ENCODE measurements at places on chromosomes 11 and 22.
A peak's percentile ranks its signal among the peaks of the same experiment; 100 is the strongest.

GRCh38 chr22:49753961-49754695 lies 73.5 kb downstream of the BRD1 start:
- DNase-seq, result no peak

DNA sequence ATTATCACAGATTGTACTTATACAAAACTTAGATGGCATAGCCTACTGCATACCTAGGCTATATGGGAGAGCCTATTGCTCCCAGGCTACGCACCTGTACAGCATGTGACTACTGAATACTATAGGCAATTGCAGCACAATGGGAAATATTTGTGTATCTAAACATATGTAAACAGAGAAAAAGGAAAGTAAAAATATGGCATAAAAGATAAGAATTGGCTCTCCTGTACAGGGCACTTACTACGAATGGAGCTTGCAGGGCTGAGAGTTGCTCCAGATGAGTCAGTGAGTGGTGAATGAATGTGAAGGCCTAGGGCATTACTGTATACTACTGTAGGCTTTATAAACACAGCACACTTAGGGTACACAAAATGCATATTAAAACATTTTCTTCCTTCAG lies 13.2 kb downstream of the APOL6 start:
- DNase-seq, result no peak

- no peak for DNase-seq
These were observed 44.6 kb downstream of the PRCP start for GRCh38 chr11:82855616-82856015.

- no peak for DNase-seq
These were observed 88.1 kb downstream of the RELT start for GRCh38 chr11:73464347-73464746.

DNA sequence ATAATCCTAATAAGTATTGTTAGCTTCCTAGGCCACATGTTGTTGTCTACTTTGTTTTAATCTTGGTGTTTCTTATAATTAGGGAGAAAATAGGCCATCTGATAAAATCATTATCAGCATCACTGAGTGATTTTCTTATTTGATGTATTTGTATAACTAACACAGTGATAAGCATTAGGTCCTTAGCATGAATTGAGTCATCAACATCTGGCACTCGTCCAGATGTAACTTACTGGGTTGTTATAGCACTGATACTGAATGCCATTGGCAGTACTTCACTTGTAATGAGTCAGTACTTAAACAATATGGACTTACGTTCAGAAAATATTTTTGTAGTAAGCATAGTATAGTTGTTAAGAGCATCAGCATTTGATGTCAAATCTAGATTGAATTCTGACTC lies 16.2 kb downstream of the API5 start:
- DNase-seq, result no peak

DNA sequence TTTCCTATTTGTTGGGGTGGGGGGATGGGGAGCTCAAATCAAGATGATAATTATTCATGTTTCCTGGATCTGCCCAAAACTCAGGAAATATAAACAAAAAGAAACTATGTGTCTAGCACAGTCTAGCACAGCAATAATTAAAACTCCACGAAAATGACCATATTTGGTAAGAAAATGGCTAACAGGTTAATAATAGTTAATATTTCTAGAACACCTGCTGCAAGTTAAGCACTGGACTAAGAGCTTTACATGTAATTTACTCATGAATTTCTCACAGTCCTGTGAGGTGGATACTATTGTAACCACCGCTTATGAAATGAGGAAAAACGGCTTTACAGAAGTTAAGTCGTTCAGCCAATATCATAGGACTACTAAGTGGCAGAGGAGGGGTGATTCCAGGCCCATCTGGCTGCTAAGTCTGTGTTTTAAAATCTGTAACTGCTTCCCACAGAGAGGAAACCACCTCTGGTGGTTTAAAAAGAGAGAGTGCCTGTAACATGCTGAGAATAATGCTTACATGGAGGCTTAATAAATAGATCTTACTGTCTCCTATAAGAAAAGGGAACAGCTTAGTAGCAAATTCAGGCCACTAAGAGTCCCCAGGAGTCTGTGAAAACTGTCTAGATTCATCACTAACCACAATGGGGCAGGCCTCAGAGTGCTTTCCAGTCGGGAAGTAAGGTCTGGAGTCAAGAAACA lies 11.0 kb upstream of the AMOTL1 start:
- DNase-seq, result no peak

DNA sequence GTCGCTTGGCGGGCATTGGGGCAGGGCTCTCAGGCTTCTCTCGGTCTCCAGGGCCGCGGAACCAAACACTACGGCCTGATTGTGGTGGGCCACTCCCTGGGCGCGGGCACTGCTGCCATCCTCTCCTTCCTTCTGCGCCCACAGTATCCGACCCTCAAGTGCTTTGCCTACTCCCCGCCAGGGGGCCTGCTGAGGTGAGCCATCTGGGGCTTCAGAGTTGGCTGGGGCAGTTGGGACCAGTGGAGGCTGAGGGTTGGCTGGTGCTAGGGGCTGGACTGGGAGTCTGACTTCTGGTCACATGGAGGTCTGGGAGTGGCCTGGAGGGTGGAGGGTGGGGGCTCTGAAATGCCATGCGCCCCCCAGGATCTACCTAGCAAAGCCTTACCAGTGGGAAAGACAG lies 15.3 kb upstream of the MYRF start:
- no peak for DNase-seq

- DNase-seq, result no peak
These were observed 13.5 kb upstream of the ZC3H12C start for GRCh38 chr11:110079726-110080125.

GRCh38 chr11:107962181-107962580 lies 33.9 kb downstream of the RAB39A start:
- DNase-seq, result no peak

DNA sequence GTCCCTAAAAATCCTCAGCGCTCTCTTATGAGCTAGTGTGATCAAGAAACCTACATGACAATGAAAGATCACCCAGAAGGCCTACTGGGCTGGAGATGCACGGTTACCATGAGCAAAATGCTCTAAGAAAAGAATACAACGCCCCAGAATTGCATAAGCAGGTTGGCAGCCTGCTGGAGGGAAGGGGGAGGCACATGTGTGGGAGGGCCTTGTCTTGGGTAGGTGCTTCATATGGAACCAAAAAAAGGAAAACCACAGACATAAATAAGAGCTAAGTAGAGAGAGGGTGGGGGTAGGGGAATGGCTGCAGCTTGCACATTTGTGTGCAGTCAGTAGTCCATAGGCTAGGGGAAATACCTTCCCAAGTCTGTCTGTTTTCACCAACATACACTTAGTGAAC lies 2.8 kb downstream of the SIAE start:
- peak; percentile 74 for DNase-seq

- DNase-seq, result no peak
These were observed 1.8 kb upstream of the MCAT start for GRCh38 chr22:43144949-43145348.

- DNase-seq, result no peak
These were observed 31.5 kb upstream of the PLET1 start for GRCh38 chr11:112292188-112292587.

- DNase-seq, result peak; percentile 62
These were observed 11.6 kb upstream of the PDE2A start for GRCh38 chr11:72685560-72686480.

- no peak for DNase-seq
These were observed 23.0 kb upstream of the KCNJ11 start for GRCh38 chr11:17411418-17411817.

- no peak for DNase-seq
These were observed 142.6 kb downstream of the BRD1 start for GRCh38 chr22:49685116-49685515.

DNA sequence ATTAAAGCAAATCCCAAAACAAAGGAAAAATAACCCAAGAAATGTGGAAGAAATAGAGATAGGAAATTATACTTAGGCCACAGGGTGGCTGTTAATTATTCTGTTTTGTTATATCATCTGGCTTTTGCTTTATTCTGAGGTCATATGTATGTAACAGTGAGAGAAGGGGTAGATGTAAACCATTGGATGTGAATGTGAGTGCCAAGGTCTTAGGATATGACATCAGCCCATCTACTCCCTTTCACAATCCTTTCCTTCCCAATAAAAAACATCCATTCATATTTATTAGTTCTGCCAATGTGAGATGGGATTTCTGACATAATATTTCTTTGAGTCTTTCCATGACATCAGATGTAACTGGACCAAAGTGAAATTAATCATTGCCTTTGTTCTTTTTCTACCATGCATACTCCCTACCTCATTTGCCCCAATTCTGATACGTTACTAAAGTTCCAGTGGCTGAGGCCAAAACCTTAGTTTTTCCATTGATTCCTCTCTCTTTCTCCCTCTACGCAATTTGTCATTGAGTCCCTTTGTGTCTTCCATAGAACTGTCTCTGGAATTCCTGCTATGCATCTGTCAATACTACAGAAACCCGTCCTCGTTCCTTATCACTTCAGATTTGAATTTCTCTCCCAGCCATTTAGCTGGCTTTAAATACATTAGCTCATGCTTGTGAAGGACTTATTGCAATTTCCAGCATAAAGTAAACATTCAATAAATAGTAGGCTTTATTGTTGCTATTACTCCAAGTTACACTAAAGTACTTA lies 170.3 kb downstream of the ARHGAP42 start:
- DNase-seq, result no peak

GRCh38 chr22:26241361-26241760 lies 72.1 kb downstream of the SEZ6L start:
- no peak for DNase-seq

- no peak for DNase-seq
These were observed 44.8 kb downstream of the CSNK2A3 start for GRCh38 chr11:11308249-11308648.

- no peak for DNase-seq
These were observed 129.9 kb upstream of the B3GAT1 start for GRCh38 chr11:134541951-134542350.

DNA sequence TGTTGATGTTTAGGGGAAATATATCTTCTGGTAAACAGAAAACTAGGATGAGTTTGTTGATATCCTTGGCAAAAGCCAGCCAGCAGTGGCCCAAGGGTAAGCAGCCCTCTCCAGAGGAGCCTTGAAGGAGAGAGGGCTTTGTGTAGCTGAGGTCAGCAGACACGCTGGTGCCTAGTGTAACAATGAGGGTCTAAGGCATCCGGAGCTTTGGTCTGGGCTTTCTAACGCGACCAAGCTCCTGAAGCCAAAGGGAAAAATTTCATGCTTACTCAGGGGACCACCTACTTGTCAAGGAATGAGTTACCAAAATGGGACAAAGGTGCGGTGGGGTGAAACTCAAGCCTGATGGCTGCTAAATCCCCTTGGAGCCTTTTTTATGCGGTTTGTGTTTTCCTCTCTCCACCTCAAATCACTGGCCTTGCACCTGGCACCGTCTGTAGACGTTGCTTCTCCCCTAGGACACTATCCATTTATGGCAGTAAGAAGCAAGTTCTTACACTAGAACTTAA lies 134.9 kb downstream of the DBX1 start:
- no peak for DNase-seq

GRCh38 chr11:32334822-32335221 lies 100.5 kb downstream of the WT1 start:
- DNase-seq, result peak; percentile 28

GRCh38 chr11:2994336-2994730 lies 2.2 kb upstream of the NAP1L4 start:
- no peak for DNase-seq

DNA sequence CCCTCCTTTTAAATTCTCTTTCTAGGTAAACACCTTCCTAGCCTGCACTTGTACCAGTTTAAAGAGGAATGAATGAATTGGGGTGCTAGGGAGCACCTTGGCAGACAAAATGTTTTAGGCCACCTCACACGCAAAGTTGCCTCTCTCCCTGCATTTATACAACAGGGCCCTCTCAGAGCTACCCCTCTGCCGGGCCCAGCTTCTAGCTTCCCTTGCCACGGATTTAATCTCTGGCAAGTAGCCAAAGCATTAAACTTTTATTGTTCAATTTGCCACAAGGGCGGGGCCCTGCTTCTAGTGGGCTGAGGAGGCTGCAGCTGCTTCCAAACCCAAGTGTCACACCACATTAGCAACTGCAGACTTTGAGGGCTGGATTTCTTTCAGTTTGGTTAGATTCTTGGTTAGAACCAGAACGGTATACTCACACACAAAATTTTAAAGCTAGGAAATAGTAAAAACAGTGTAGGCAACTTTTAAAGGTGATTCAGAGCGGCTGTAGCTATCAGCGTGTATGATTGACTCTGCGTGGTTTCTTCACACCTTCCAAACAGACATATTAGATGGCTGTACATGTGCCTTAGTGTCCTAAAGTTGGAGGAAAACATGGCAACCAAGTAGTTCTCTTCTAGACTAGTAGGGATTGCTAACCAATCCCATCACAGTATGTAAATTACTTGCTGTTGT lies 6.5 kb downstream of the KREMEN1 start:
- no peak for DNase-seq

- DNase-seq, result no peak
These were observed 199.0 kb downstream of the GRIK4 start for GRCh38 chr11:120710354-120711131.

DNA sequence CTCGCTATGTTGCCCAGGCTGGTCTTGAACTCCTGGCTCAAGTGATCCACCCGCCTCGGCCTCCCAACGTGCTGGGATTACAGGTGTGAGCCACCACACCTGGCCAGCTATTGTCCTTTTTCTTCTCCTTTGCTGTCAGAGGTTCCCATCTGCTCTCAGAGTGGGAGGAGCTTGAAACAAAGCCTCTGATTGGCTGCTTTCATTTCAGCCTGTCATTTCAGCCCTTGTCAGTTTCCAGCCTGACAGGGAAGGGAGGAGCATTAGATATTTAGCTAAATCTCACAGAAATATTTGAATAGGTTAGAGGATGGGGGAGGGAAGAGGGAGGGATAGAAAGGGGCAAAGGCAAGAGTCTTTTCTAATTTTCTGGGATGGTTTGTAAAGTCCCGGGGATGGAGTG lies 8.7 kb downstream of the SLC22A6 start:
- DNase-seq, result no peak

DNA sequence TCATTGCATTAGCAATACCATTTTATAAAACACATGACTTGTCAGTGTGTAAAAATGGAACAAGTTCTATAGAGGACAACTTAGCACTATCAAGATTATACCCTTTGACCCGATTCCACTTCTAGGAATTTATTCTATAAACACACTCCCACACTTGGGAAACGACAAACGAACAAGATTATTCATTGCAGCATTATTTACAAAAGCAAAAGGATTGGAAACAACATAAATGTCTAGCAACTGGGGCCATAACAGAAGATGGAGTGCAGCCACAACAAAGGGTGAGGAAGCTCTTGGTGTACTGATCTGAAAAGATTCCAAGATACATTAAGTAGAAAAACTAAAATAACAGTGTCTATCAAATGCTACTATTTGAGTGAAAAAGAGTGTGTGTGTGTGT lies 2.3 kb upstream of the IRAG1 start:
- DNase-seq, result no peak

DNA sequence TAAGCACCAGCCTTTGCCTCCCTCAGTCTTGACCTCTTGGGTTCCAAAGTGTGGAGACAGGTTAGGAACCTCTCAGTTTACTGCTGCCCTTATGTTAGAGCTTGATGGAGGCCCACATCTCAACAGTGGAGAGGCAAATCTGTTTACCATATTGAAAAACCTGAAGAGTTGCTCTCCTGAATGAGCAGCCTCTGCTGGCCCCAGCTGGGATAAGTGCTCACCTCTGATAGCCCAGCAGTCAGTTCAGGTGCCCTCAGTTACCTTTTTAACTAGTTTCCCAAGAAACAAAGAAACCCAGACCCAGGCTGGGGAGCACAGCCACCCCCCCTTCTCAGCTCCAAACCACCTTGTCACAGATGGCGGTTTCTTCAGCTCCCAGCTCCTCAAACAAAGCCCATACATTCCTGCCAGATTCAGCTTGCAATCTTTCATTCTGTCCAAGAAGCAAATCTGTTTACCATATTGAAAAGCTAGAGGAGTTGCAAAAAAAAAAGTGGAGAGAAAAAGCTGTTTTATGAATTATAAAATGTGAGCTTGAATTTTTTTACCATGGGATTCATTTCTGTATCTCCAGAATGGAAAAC lies 57.2 kb downstream of the PPFIBP2 start:
- DNase-seq, result no peak

- no peak for DNase-seq
These were observed 4.4 kb downstream of the POLR2L start for GRCh38 chr11:837990-838307.

Data from activated naive CD4-positive, alpha-beta T cell treated with anti-CD3 and anti-CD28 coated beads, Interleukin-2, amount 10 ng/mL, durations not matched to agents 7 days and 5 days (primary cell).